Activated CD8-positive, alpha-beta memory T cell treated with anti-CD3 and anti-CD28 coated beads for 48 hours (primary cell): ENCODE measurements at places on chromosomes 4 and X.

DNA sequence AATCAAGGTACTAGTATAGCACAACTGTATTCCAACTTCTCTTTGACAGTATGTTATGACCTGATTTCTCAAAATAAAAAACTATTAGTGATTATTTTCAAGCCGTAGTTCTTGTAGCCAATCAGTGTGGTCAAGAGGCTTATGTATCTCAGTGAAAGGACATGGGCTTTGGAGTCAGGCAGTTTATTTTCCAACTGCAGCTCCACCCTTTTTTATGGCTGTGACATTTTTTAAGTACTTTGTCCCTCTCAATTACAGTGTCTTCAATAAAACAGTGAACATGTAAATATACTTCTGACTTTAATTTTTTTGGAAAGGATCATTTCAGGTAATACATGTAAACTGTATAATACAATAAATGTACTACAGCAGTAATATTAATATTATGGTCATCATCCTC is 30.0 kb downstream of the HTN1 start:
- no peak for DNase-seq

DNA sequence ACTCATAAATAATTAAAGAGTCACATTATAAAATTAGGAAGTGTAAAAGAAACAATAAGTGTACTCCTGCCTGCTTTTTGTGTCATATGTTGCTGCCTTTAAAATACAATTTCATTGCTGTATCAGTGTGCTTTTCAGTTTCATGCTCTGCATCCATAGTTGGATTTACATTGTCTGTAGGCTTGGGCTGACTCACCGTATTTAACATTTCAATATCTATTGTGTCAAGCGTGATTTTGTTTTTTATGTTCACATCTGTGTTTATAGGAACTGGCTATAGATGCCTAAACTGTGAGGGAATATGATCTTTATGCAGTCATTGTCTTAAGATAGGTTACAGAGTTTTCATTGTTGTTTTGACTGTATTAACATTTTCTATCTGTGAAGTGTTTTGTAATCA is 18.1 kb downstream of the CCSER1 start:
- DNase-seq = no peak

- DNase-seq = no peak
These were observed 19.2 kb downstream of the TMEM131L start for GRCh38 chr4:153485359-153485758.

- no peak for DNase-seq
These were observed 27.4 kb downstream of the NAA11 start for GRCh38 chr4:79298484-79298883.

GRCh38 chrX:133580625-133581024 is 165.3 kb upstream of the GPC4 start:
- DNase-seq = no peak
